BJ (cell line): ENCODE measurements at places on chromosomes 5 and 9.

GRCh38 chr5:980001-980588 is 28.5 kb upstream of the NKD2 start:
- no peak for DNase-seq

- DNase-seq, result no peak
Observed at GRCh38 chr5:62960781-62961180, 382.2 kb downstream of the LRRC70 start.

DNA sequence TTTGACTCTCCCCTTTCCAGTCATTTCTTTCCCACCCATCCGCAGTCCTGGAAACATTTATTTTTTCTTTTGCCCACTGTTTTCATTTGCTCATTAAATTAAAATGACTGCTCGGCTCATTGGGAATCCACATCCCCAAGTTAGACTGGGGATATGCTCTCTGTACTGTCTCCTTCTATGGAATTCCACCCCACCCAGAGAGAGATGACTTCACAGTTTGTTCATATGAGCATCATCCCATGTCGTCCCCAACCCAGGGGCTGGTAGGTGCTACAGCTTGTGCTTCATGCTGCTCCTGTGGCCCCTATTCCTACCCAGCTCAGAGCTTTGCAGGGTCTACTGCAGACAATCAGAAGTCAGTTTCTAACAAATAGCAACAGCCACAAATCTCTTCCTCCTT is 16.5 kb upstream of the RARS1 start:
- DNase-seq, result no peak

DNA sequence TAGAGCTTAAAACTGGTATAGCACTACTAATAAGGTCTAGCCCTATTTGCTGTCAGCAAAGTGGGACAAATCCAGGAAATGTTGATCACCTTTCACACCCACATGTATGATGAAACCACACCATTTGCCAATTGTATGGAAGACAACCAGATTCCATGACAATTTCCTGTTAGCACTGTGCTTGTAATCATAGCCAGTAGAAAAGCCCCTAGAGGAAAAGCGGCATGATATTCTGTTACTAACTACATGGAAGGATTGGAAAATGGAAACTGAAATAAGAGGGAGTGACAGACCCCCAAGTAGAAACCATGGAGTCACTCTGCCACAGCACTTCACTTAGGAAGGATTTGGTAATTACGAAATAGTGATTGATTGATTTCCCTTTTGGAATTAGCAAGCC is 923 bp downstream of the SPATA6L start:
- no peak for DNase-seq

DNA sequence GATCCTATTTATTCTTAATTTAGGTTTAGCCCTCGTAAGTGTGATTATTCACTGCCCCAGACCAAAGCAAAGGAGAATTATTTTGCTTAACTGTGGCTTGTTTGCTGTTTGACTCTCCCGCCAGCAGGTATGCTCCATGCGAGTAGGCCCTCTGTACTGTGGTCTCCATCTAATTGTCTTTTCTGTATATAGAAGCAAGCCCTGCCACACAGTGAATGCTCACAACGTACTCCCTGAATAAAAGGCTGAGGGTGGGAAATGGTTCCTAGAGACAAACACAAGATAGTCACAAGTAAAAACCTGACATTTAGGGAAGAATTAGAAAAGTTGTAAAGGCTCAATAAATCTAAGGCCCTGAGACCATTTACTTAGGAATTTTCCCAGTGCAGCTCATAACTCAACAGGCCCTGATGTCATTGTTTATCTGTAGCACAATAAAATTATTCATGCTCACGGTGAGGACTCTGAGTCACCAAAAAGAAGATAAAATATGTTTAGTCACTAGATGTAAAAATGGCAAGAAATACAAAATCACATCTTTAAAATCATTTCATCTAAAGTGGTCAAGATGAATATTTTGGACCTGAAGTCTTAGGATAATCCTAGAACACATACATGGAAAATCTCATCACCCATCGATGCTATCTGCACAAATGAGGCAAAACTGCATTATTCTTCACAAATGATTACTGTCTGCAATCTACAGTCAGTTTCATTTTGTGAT is 473.2 kb downstream of the ENC1 start:
- DNase-seq, result peak; percentile 89

DNA sequence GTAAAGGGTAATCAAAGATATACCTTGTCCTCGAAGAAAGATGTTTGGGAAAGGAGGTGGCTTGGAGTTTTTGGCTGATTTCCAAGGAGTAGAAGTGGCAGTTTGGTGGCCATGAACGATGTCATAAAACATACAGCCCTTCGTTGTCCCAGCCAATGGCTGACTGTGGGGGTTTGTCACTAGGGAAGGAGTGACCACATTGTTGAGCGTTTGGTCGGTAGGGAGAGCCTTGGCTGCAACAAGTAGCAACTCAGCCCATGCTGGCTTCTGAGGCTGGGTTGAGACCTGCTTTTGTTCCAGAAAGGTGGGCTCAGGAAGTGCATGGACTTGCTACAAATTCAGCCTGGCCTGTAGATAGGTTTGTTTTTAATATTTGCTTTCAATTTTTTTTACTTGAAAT is 128.3 kb downstream of the BOD1 start:
- no peak for DNase-seq

GRCh38 chr5:138807182-138807581 is 54.0 kb downstream of the CTNNA1 start:
- DNase-seq, result no peak

DNA sequence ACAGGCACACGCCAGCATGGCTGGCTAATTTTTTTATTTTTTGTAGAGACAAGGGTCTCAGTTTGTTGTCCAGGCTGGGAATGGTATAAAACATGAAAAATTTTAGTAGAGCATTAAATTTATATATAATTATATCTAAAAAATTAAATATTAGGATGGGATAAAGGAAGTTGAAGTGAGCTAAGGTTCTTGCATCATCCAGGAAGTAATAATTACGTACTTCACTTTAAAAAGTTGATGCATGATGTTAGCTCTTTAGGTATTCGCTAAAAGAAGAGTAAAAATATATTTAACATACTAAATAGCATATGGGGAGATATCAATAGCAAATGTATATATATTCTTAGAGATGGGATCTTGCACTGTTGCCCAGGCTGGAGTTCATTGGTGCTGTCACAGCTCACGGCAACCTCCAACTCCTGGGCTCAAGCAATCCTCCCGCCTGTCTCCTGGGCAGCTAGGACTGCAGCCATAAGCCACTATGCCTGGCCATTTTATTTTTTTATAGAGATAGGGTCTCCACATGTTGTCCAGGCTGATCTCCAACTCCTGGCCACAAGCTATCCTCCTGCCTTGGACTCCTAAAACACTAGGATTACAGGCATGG is 12.3 kb downstream of the DCAF10 start:
- DNase-seq, result no peak

- no peak for DNase-seq
Observed at GRCh38 chr5:53250201-53250550, 140.6 kb upstream of the MOCS2 start.

DNA sequence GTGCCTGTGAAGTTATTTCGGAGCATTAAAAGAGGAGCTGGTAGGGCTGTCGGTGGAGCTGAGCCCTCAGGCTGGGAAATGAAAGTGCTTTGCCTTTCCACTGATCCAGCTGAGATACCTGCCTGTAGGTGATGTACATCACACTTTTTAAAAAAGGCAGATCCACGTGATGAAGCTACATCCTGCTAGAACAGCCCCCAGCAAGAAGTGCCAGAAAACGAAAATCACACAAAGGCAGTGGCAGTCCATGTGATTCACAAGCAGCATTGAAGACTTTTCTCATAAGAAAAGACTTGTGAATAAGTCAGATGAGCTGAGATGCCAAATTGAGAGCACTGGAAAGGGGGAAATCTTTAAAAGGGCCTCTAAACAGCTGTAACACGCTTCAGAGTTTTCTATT is 765.1 kb downstream of the PTPRD start:
- DNase-seq, result no peak

DNA sequence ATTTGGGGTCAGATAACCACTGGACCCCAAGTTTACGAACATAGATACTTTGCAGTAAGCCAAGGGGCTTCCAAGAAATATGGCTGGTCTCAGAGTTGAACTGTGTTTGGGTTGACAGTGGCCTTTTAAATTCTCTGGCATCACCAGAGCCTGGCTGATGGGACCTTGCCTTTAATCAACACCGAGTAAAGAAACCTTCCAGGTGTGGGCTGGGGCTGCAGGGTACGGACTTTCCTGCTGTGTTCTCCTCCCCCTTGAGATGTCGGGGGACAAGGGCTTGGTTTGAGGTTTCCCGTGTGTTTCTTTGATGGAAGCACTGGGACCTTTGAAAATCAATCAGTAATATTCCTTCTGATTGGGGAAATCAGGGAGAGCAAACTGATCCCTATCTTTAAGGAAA is 140.1 kb downstream of the MTX3 start:
- no peak for DNase-seq

DNA sequence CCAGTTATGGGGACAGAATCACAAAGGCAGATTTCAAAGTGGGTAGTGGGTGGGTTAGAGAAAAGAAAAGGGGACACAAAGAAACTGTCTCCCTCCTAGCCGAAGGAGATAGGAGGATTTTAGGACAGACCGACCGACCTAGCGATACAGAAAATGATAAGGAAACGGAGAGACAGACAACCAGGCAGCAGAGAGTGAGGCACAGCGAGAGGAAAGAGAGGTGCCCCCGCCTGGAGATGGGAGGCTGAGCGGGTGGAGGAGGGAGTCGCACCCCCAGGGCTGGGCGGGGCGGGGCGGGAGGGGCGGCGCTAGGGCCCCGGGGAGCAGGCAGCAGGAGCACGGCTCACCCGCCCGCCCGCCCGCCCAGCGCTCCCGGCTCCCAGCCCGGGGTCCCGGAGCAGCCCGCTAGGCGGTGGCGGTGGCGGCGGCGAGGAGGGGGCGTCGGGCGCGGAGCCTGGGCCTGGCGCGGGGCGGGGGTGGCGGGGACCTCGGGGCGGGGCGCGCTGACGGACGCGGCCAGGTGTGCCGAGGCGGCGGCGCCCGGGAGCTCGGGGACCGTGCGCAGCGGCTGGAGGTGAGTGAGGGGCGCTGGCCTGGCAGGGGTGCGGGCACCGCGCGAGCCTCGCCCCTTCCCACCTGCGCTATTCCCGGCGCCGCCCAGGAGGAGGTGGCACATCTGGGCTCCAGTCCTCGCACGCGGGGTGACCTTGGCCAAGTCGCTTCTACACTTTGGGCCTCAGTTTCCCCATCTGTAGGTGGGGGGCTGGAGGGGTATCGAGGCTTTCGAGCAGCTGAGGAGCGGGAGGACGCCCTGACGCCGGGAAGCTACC is 15.9 kb upstream of the SYNPO start:
- DNase-seq, result no peak

GRCh38 chr9:127884427-127884911 is 7.0 kb upstream of the AK1 start:
- DNase-seq, result no peak

DNA sequence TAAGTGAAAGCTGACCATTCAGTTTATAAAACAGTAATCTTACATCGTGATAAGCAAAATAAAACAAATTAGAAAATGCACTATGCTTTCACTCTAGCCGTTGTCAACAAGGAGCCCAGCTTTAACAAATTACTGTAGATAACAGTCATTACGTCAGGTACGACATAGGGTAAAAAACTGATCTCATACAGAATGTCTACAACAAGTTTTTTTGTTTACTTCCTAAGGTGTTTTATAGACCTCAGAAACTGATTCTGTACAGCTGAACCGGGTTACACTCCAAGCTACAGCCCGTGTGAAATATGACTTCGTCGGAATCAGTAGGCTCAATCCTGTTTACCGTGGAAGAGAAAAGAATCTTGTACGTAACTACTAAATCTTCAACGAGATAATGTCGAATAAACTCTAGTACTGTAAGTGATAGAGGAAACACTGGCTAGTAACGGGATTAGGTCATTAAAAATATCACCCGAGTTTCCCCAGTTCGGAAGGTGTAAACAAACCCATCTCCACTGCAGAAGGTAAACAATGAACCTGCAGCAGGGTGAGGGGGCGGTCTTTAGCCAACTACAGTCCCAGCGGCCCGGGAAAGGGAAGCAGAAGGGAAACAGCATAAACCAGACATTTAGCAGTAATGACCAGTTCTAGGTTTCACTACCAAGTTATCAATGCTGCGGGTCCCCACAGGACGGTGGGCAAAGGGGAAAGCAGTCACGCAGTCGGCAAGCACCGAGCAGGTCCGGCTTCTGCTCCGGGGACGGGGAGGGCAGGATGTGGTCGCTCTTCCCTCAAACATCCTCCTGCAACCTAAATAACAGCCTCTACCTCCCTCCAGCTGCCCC is 1.1 kb downstream of the RICTOR start:
- DNase-seq, result no peak

GRCh38 chr9:33404788-33405362 is 2.5 kb upstream of the AQP7 start:
- no peak for DNase-seq

- DNase-seq, result no peak
Observed at GRCh38 chr5:10969684-10970180, 208.7 kb upstream of the DAP start.

GRCh38 chr9:89891591-89892304 is 286.9 kb downstream of the GADD45G start:
- DNase-seq, result no peak

DNA sequence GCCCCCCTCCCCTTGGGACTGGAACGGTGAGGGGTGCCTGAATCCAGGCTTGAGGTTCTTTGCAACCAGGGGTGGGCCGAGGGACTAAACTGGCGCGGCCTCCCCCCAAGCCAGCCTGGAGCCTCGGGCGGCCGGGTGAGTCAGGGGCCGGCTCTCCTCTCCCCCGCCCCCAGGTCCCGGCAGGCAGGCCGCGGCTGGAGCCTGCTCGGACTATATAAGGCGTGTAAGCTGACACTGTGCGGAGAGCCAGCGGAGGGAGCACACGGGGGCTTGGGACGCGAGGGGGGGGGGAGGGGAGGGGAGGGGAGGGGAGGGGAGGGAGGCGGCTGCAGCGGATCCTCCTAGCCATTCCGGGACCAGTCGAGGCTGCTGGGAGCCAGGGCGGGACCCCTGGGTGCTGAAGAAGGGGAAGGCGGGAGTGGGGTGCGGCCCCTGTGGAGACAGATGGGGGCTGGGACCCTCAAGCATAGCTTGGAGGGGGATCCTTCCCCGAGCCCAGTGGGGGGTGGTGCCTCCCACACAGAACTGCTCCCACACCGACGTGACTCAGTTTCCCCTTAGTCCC is 595 bp downstream of the PDLIM7 start:
- no peak for DNase-seq

DNA sequence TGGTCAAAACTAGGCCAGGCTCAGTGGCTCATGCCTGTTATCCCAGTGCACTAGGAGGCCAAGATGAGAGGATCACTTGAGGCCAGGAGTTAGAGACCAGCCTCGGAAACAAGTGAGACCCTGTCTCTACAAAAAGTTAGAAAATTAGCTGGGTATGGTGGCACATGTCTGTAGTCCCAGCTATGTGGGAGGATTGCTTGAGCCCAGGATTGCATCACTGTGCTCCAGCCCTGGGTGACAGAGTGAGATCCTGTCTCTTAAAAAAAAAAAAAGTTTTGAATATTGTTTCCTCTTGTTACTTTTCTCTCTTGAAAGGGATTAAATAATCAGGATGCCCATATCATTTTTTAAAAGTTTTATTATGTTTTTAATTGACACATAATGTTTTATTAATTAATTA is 7.6 kb downstream of the ARHGEF37 start:
- DNase-seq, result no peak

DNA sequence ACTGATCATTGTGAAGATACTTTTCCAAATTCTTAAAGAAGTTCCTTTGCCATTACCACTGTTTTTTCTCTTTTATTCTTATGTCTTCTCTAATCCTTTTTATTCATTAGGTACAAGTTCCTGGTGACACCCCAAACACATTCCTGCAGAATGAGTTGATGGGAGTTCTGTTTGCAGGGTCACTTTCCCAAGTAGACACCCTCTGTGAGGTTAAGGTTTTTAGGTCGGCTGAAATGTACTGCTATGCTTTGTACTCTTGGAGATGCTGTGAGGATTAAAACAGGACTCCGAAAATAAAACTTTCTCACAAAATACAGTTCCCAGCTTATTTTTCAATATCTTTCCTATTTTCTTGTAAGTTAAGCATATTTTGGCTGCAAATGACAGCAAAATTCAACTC is 143.3 kb upstream of the TLE4 start:
- DNase-seq, result no peak
